T-helper 2 cell (primary cell): ENCODE measurements at places on chromosomes 16 and 17.

DNA sequence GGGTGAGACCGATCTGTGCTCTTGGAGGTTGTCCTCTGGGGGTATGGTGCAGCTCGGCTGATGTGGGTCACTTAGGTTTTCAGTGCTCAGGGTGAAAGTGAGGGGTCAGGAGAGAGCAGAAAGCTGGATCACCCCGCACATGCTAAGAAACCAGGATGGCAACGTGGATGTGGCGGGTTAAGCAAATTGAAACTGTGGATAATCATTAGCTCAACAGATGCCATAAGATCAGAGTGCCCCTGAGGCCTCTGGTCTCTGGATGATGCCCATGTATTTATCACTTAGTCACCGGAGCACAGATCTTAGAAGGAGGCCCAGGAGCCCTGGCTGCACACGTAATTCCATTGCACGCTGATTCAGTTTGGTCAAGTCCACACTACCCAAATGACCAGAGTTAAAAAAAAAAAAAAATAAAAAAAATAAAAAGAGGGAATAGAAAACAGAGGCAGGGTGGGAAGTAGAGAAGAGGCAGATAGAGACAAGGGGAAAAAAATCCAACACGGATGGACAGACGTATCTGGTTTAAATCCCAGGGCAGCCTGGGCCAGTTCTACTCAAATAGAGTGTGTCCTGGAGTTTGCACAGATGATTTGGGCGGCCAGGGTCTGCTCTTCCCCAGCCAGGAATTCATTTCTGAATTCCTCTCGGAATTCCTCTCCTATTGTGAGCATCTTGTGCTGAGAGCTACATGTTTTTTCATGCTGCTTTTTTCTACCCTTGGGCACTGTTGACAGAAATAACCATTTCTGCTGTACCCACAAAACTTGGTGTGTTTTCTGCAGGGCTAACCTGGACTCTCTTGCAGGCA is 378.3 kb downstream of the CPPED1 start:
- no peak for DNase-seq

GRCh38 chr16:56329887-56330286 is 95.5 kb downstream of the AMFR start:
- DNase-seq: no peak

GRCh38 chr16:68704232-68704867 is 32.7 kb upstream of the CDH1 start:
- DNase-seq: peak; percentile 15

- DNase-seq: no peak
These were observed 1.8 kb downstream of the UBE2I start for GRCh38 chr16:1311212-1311737.

- no peak for DNase-seq
These were observed 141.7 kb downstream of the MRM1 start for GRCh38 chr17:36743130-36743529.

- no peak for DNase-seq
These were observed 295.7 kb downstream of the SEC14L1 start for GRCh38 chr17:77436481-77436880.

DNA sequence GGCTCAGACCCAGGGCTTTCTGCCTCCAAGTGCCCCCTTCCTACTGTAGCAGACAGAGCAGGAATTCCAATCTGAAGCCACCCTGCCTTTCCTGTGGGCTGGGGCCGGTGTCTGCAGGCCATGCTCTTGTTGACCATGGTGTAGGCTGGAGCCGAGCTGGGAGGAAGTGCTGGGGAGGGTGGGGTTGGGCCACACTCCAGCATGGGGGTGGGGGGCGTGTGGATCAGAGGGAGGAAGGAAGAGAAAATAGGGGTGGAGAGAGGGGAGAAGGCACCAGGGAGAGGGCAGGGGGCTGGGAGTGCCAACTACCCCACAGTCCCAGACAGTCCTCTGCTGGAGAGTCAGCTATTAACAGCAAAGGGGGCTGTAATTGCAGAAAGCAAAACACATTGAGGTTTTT is 54.3 kb upstream of the JPH3 start:
- no peak for DNase-seq

DNA sequence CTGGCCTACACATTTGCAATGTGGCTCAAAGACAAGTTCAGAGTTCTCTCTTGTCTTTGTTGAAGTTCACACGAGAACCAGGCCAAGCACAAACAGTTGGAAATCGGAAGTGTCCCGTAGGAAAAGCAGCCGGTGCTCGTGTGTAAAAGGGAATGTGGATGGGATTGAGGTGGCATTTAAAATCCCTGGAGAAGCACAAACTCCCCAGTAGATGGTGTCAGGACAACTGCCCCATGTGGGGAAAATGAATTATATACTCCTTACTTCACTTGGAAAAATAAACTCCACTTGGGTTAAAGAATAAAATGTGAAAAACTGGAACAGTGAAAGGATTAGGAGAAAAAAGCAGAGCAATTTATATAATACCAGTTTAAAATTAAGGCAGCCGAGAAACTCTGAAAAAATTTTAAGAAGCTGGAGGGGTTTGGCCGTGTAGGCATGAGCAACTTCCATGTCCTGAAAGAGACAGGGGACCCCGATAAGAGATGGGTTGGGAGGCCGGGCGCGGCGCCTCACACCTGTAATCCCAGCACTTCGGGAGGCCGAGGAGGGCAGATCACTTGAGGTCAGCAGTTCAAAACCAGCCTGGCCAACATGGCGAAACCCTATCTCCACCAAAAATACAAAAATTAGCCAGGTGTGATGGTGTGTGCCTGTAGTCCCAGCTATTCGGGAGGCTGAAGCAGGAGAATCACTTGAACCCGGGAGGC is 28.1 kb downstream of the CBFA2T3 start:
- DNase-seq: no peak

- DNase-seq: no peak
These were observed 139.8 kb upstream of the GSE1 start for GRCh38 chr16:85473323-85473722.

GRCh38 chr17:4945176-4945943 is 3.0 kb downstream of the PFN1 start:
- DNase-seq: no peak

GRCh38 chr17:17710355-17710727 is 29.1 kb downstream of the RAI1 start:
- no peak for DNase-seq

- no peak for DNase-seq
These were observed 16.8 kb upstream of the NKD1 start for GRCh38 chr16:50531359-50531758.

DNA sequence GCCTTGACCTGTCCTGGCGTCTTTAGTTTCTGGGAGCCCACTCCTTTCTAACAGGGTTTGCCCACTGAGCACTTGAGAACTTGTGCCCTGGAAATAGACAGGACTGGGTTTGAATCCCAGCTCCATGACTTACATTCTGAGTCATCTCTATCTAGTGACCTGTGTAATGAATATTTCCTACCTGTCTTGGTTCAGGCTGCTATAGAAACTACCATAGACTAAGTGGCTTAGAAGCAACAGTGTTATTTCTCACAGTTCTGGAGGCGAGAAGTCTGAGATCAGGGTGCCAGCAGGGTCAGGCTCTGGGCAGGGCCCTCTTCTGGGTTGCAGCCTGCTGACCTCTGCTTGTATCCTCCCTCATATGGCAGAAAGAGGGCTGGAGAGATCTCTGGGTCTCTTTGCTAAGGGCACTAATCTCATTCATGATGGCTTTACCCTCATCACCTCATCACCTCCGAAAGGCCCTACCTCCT is 110.7 kb upstream of the DHX40 start:
- no peak for DNase-seq

DNA sequence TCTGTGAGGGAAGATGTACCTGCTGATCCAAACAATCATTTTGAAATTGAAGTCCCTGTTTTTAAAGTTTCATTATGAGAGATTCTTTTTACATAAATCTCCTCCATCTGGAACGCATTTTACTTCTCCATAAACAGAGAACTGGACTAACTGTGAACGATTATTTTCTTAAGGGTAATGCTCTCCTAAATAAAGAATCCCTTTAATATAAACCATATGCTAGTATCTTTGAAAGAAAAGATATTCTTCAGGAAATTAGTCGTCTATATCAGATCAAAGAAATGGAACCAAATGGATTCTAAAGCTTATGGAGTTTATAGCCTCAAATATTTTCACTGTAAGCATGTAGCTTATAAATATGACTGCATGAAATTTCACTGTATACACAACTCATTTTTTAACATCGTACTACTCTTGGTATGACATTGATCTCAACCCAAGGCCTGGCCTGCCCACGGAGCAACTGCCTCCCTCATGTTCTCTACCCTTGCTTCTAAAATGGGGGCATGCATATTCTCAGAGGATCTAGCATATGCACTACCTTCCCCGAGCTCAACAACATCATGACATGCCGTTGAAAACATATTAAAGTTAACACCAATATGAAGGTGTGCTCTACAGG is 66.4 kb downstream of the MYH10 start:
- DNase-seq: no peak

DNA sequence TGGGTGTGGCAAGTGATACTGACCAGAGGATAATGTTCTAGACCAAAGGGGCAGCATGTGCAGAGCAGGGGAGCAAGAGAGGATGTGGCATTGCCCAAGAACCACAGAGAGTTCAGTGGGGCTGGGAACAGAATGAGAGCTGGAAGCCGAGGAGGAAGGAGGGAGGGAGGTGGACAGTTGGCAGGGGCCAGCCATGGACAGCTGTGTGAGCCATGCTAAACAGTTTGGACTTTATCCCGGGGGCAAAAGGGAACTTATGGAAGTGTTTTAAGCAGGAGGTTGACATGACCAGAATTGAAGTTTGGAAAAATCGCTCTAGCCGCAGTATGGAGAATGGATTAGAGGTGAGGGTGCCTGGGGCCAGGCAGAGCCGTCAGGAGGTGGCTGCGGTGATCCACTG is 29.4 kb upstream of the TMEM132E start:
- no peak for DNase-seq

- DNase-seq: no peak
These were observed 60.6 kb upstream of the CMIP start for GRCh38 chr16:81384006-81384405.

- no peak for DNase-seq
These were observed 62.4 kb downstream of the CNGB1 start for GRCh38 chr16:57908409-57908987.

- DNase-seq: no peak
These were observed 20.5 kb upstream of the TBX4 start for GRCh38 chr17:61431594-61432311.

DNA sequence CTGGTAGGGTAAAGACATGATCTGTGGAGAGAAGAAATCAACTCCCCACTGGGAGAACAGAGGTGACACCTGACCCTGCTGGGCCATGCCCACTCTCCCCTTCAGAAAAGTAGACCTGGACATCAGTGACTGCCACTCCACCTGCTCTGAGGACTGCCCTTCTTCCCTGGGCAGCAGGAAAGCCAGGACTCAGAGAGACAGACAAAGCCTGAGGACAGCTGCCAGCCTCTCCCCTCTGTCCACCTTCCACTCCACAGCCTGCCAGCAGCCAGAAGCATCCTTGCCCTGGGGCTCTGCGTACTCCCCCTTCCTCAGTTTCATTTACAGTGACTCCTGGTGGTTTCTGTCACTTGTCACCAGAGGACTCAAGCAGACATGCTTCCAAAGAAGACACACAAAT is 24.5 kb downstream of the ZDHHC7 start:
- no peak for DNase-seq

DNA sequence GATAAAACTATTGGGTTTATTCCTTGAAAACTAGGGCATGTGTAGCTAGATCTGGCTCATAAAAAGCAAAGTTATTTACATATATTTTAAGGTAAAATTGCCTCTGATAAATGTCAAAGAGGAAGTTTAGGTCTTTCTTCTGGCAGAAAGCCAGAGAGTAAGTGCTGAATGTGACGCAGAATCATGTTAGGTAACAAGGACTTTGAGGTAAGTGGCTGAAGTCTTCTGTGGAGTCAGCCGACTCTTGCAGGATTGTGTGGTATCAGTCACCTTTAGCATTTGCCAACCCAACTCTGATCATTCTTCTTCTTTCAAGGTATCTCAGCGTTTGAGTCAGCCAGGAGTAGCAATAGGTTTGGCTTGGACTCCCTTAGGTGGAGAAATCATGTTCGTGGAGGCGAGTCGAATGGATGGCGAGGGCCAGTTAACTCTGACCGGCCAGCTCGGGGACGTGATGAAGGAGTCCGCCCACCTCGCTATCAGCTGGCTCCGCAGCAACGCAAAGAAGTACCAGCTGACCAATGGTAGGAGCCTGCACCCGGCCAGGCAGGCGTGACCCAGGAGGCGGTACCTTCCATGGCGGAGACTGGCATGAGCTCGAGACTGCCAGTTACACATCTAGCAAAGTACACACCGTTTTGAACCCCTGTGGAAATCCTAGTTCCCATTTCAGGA is 37.9 kb downstream of the SIAH1 start:
- DNase-seq: no peak

- DNase-seq: no peak
These were observed 17.0 kb downstream of the BCL7C start for GRCh38 chr16:30876867-30877266.

GRCh38 chr17:62085511-62086408 is 20.7 kb upstream of the MED13 start:
- DNase-seq: no peak

- DNase-seq: no peak
These were observed 29.0 kb downstream of the SPAG9 start for GRCh38 chr17:51091635-51092034.

- DNase-seq: no peak
These were observed 185.9 kb downstream of the KCNJ2 start for GRCh38 chr17:70355185-70355584.

GRCh38 chr17:76159157-76159556 is 18.1 kb upstream of the FOXJ1 start:
- no peak for DNase-seq

GRCh38 chr16:8505327-8505991 is 84.9 kb downstream of the TMEM114 start:
- DNase-seq: no peak

DNA sequence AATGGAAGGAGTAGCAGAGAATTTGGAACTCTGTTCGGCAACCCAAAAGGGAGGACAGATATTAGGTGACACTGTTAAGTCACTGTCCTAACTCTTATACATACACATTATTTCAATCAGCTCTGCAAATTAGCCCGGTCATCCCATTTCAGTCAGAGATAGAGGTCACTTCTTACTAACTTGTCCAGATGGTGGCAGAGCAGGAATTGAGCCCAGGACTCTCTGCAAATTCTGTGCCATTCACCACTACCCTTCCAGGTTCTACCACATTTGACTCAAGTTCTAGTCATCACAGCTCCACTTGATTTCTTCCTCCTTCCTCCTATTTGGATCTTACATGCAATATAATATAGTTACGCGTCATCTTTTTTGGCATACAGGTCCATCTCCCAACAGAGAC is 35.9 kb upstream of the NUDT7 start:
- no peak for DNase-seq
